ENCODE measurements at places on chromosomes 2 and 18.

GRCh38 chr2:240205772-240206171 is 65.3 kb upstream of the OTOS start:
- H3K4me3 ChIP-seq = no peak overlapping the region
- H3K4me1 ChIP-seq = peaks cover 1% of the 10 kb centered on the region
- no peak overlapping the region for H3K27ac ChIP-seq

- DNase-seq = no peak
- H3K4me1 ChIP-seq = no peaks in the 10 kb centered on the region
- H3K36me3 ChIP-seq = no peaks in the 10 kb centered on the region
- no peak overlapping the region for H3K27ac ChIP-seq
These were observed 630.4 kb downstream of the STK39 start for GRCh38 chr2:167616997-167617396.

GRCh38 chr18:7927119-7927518 is 360.0 kb downstream of the PTPRM start:
- H3K4me3 ChIP-seq = no peak overlapping the region
- no peak overlapping the region for H3K27ac ChIP-seq
- no peaks in the 10 kb centered on the region for H3K4me1 ChIP-seq
- DNase-seq = no peak
- H3K27me3 ChIP-seq = no peaks in the 10 kb centered on the region

- H3K36me3 ChIP-seq = no peaks in the 10 kb centered on the region
- no peaks in the 10 kb centered on the region for H3K27me3 ChIP-seq
- peaks cover 9% of the 10 kb centered on the region for H3K4me1 ChIP-seq
These were observed 79.6 kb downstream of the TPO start for GRCh38 chr2:1492711-1493430.

- peaks cover 64% of the 10 kb centered on the region for H3K36me3 ChIP-seq
- H3K4me3 ChIP-seq = no peak overlapping the region
- H3K4me1 ChIP-seq = peaks cover 13% of the 10 kb centered on the region
These were observed 12.8 kb downstream of the EIF2AK2 start for GRCh38 chr2:37143974-37144373.

DNA sequence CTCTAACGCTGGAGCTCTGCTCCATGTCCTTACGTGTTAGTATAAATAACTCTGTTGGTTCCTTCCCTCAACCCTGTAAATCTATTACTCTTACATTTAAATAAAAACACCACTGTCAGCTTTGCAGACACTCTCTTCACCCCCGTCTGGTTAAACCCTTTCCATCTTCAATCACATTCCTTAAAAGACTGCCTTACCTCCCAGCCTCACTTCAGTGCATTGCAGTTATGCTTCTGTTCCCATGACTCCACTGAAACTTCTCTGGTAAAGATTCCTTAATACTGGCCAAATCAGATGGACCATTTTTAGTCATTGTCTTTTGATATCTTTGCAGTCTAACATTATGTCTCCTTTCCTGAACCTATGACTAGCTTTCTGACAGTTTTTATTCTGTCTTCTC is 61.7 kb downstream of the EML4 start:
- peaks cover 27% of the 10 kb centered on the region for H3K4me1 ChIP-seq
- no peak overlapping the region for H3K4me3 ChIP-seq
- H3K27me3 ChIP-seq = no peaks in the 10 kb centered on the region
- DNase-seq = no peak
- no peak overlapping the region for H3K27ac ChIP-seq
